ENCODE measurements at places on chromosomes 5 and 9. TPM values are rescaled to one million over a fixed set of nuclear protein-coding genes. Genes with fewer than 3 reads are reported as not detected.

TAF11L5 gene
- not detected for polyA plus RNA-seq

GRCh38 chr9:135221951-135222631, 134.6 kb downstream of the OLFM1 start:
- no peak overlapping the region for H3K4me3 ChIP-seq
- no peaks in the 10 kb centered on the region for H3K27me3 ChIP-seq
- no peaks in the 10 kb centered on the region for H3K36me3 ChIP-seq
- no peak for DNase-seq
- no peaks in the 10 kb centered on the region for H3K4me1 ChIP-seq
- H3K27ac ChIP-seq = no peak overlapping the region

DNA sequence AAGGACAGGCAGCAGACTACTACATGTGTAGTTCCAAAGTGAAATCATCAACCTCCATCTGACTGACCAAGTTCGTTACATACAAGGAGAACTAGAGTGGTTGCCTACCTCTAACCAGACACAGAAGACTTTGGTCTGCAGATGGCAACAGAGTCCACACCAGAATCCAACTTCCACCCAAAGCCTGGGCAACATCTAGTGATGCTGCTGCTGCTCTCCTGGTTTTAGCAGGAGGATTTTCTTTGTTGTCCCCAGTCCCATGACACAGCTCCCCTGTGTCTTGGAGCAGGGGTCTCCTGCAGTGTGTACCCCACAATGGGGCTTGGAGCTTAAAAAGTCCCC, 46.4 kb upstream of the APC start:
- no peak overlapping the region for H3K4me3 ChIP-seq
- H3K4me1 ChIP-seq = no peaks in the 10 kb centered on the region
- H3K27me3 ChIP-seq = peaks cover 41% of the 10 kb centered on the region
- DNase-seq = no peak

DNA sequence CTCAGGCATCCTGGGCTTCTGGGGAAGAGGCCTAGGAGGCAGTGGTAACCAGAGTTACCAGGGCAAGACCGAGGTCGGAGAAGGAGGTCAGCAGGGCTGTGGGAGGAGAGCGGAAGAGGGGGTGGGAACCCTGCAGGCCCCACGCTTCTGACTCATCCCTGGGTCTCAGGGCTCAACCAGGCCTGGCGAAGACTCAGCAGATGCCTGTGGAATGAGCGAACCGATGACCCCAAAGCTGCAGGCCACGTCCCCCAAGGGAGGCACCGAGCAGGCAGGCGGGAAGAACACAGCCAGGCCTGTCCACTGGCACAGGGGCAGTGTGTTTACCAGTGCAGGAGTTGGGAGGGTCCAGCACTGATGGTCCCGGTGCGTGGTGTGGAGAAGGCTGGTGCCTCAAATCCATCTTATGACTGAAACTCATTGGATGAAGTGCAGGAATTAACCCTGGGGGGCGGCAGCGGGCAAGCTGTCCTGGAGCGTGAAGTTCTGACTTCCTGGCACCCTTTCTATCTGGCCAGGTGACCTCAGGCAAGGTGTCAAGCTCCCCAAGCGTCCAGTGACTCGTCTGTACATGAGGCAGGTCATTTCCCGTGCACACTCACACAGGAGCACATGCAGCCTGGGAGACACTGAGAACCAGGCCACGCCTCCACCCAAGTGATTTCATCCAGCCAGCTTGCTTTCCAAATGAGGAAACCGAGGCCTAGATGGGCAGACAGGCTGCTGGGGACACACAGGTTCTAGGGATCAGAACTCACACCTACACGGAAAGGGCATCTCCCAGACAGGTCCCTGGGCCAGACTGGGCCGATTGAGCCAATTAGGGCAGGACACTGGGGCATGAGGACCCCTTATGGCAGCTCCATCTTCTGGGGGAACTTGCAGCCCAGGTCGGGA, 69.1 kb downstream of the ADAMTS2 start:
- no peaks in the 10 kb centered on the region for H3K27me3 ChIP-seq
- no peaks in the 10 kb centered on the region for H3K4me1 ChIP-seq
- no peak overlapping the region for H3K4me3 ChIP-seq
- no peak overlapping the region for H3K27ac ChIP-seq

WNT8A gene
- polyA plus RNA-seq = not detected

GRCh38 chr5:22319798-22320197, 533.3 kb downstream of the CDH12 start:
- no peak overlapping the region for H3K4me3 ChIP-seq
- H3K27ac ChIP-seq = no peak overlapping the region
- no peaks in the 10 kb centered on the region for H3K27me3 ChIP-seq
- no peaks in the 10 kb centered on the region for H3K36me3 ChIP-seq

GRCh38 chr9:135369412-135369990, 110.1 kb upstream of the PPP1R26 start:
- H3K27me3 ChIP-seq = no peaks in the 10 kb centered on the region
- no peak for DNase-seq

CNTNAP3B gene
- polyA plus RNA-seq = not detected

KCTD16 gene
- polyA plus RNA-seq = not detected

GAPVD1 gene
- polyA plus RNA-seq = 34.0 TPM

- H3K27me3 ChIP-seq = no peaks in the 10 kb centered on the region
- H3K4me1 ChIP-seq = no peaks in the 10 kb centered on the region
- H3K36me3 ChIP-seq = no peaks in the 10 kb centered on the region
- no peak for DNase-seq
Measured at GRCh38 chr5:128015978-128016377, 67.6 kb upstream of the SLC12A2 start.

GRCh38 chr9:31604531-31604930, 779.9 kb upstream of the ACO1 start:
- no peaks in the 10 kb centered on the region for H3K4me1 ChIP-seq
- no peak for DNase-seq
- no peak overlapping the region for H3K27ac ChIP-seq
- no peaks in the 10 kb centered on the region for H3K36me3 ChIP-seq
- no peak overlapping the region for H3K4me3 ChIP-seq
- no peaks in the 10 kb centered on the region for H3K27me3 ChIP-seq

SLC36A2 gene
- not detected for polyA plus RNA-seq

DNA sequence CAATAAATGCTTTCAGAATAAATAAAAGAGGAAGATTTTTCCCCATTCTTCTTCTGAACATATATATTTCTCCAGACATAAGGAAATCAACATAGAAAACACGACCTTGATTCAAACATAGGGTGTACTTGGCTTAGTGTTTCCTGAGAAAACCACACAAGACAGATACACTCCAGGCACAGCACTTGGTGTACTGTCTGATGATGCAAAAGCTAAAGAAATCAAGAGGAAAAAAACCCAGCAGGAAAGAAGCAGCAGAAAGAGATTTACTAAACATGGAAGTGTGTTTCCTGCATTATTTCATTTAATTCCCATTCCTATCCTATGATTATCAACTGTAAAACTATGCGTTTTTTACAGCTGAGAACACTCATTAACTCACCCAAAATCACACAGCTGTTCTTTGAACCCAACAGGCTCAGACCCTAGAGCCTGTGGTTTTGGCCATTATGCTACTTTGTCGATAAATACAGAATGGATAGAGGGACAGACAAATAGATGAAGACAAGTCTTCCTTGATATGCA, 46.1 kb downstream of the NIPAL4 start:
- H3K4me3 ChIP-seq = no peak overlapping the region
- no peaks in the 10 kb centered on the region for H3K4me1 ChIP-seq
- peaks cover 81% of the 10 kb centered on the region for H3K36me3 ChIP-seq
- no peak for DNase-seq

BARX1 gene
- polyA plus RNA-seq = not detected

CXXC5 gene
- polyA plus RNA-seq = 8.8 TPM

GRCh38 chr5:50441493-50441955, 436 bp upstream of the EMB start:
- H3K27me3 ChIP-seq = no peaks in the 10 kb centered on the region
- peak overlapping the region; percentile 92 for H3K27ac ChIP-seq
- DNase-seq = no peak
- peak overlapping the region; percentile 85 for H3K4me3 ChIP-seq
- peaks cover 42% of the 10 kb centered on the region for H3K4me1 ChIP-seq
- no peaks in the 10 kb centered on the region for H3K36me3 ChIP-seq

DNA sequence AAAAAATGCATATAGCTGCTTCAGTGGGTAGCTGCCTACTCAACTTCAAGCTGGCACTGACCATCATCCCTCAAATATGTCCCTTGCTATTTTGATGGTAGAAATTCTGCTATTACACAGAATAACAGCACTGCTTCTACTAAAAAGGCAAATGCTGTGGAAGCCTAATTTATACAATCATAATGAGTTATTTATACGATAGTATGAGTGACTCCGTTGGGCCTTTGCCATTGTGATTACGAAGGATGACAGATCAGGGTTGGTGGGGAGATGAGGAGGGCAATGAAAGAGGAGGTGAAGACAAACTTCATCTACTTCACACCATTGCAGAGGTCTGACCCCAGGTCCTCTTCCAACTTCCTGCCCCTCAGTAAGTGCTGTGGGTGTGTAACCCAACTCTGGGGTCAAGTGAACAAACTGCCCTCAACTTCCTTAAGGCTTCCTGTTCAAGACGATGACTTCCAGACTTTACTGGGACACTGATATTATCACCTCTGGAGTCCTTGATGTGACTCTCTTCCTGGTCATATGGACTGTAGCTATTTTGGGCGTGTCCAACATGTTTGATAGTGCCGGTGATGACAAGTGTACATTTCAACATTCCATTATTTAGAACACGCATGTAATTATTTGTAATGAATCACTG, 74.1 kb upstream of the RPS23 start:
- no peak for DNase-seq
- H3K4me1 ChIP-seq = peaks cover 8% of the 10 kb centered on the region
- no peaks in the 10 kb centered on the region for H3K36me3 ChIP-seq
- H3K27ac ChIP-seq = no peak overlapping the region

- no peak overlapping the region for H3K4me3 ChIP-seq
- peak; percentile 76 for DNase-seq
- no peaks in the 10 kb centered on the region for H3K4me1 ChIP-seq
- no peak overlapping the region for H3K27ac ChIP-seq
- H3K27me3 ChIP-seq = no peaks in the 10 kb centered on the region
- H3K36me3 ChIP-seq = peaks cover 5% of the 10 kb centered on the region
Measured at GRCh38 chr5:173925449-173926071, 37.4 kb downstream of the CPEB4 start.

DNA sequence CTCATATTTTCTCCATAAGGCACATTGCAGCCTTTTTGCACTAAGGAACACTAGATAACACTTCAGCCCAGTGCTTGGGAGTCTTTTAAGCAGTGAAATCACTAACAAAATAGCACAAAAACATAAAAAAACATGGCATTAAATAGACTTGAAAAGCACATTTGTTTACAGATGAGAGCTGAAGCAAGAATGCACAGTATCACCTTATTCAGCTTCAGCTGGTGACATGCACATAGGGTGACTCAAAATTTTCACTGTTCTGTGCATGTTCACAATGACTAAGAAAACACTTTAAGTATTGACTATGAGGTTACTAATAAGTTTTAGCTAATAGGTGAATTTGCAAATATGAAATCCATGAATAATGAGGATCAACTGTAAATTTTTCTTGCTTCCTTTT, 293.9 kb upstream of the TARS1 start:
- H3K4me1 ChIP-seq = no peaks in the 10 kb centered on the region
- no peaks in the 10 kb centered on the region for H3K27me3 ChIP-seq
- H3K4me3 ChIP-seq = no peak overlapping the region
- no peak for DNase-seq
- no peaks in the 10 kb centered on the region for H3K36me3 ChIP-seq

DNA sequence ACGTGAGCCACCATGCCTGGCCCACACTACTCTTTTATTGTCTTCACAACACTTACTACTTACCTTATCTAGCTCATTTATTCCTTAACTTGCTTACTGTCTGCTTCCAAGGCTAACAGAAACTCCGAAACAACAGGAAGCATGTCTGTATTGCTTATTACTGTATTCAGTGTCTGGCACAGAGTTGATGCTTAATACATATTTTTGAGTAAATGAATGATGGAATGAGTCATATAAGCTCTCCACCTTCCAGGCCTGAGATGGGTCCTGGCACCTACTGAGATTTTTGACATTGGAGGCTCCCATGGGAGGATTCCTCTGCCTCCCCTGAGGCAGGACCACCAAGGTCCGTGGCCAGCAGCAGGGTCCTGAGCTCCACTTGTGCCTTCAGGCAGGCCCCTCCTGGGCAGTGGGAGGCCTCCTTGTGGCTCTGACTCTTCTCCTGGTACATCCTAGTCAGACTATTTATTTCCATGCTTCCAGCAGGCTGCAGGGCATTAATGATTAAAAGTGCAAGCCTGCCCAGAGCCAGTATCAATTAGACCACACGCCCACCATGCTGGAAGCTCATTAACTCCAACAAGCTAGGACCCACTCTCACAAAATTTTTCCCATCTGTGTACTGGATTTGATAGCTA, 76.5 kb upstream of the CTNNA1 start:
- H3K27me3 ChIP-seq = peaks cover 10% of the 10 kb centered on the region
- H3K36me3 ChIP-seq = no peaks in the 10 kb centered on the region
- no peak overlapping the region for H3K4me3 ChIP-seq
- no peak for DNase-seq
- H3K27ac ChIP-seq = no peak overlapping the region
- H3K4me1 ChIP-seq = no peaks in the 10 kb centered on the region

DNA sequence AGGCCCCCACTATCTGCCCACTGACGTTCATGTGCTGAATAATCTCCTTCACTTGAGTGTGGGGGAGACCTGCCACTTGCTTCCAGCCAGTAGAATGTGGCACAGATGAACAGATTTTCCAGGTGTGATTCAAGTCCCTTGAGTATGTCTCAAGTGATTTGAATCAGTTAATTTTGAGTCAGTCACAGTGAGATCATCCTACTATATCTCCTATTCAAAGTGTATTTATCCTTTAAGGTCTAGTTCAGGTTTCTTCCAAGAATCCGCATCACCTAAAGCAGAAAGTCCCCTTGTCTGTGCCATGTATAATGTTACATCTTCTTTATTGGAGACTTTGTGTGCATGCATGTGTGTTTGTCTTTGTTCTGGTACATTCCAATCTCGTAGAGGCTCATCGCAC, 208.3 kb upstream of the DAB2 start:
- DNase-seq = no peak
- H3K27me3 ChIP-seq = peaks cover 5% of the 10 kb centered on the region

DNA sequence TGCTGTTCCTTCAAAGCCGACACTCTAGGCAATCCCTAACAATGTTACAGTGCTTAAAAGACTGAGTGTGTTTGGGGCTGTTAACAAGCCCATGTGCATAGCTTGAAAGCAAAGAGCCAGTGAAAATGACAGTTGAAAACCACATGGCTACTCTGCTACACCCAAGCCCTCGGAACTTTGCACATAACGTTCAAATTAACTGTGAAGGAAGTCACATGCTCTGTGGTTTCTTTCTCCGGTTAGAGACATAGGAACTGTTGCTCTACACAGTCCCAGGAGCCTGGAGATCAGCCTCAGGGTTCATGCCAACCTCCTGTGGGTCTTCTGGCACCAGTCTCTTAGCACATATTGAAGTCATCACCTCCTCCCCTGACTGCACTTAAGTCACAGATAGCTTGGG, 51.1 kb downstream of the C9orf152 start:
- H3K27me3 ChIP-seq = no peaks in the 10 kb centered on the region
- peaks cover 7% of the 10 kb centered on the region for H3K36me3 ChIP-seq
- no peak for DNase-seq
- H3K4me3 ChIP-seq = peak overlapping the region; percentile 68

DNA sequence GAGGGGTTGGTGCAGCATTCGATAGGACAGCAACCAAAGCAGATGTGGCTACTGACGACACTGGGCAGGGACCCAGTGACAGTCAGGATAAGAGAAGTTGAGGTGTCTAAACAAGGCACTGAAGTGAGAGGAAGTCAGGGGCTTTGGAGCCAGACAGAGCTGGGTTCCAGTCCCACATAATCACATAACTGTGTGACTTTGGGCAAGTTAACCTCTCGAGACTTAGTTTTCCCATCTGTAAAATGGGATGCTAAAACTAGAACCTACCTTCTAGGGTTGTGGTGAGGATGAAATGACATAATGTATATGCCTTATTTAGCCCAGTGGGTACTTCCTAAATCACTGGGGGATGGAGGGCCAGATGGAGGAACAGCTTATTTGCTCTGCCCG, 3.1 kb downstream of the ANGPTL2 start:
- no peak for DNase-seq
- no peak overlapping the region for H3K27ac ChIP-seq
- H3K4me3 ChIP-seq = no peak overlapping the region
- no peaks in the 10 kb centered on the region for H3K4me1 ChIP-seq
- H3K36me3 ChIP-seq = no peaks in the 10 kb centered on the region

Data from CD4-positive, CD25-positive, alpha-beta regulatory T cell (primary cell).